ENCODE measurements at places on chromosomes 3 and 15.

GRCh38 chr3:105866656-105867653, 1.9 kb downstream of the CBLB start:
- DNase-seq, result peak; percentile 64

- DNase-seq, result no peak
Observed at GRCh38 chr3:192516820-192517219, 210.5 kb downstream of the FGF12 start.

DNA sequence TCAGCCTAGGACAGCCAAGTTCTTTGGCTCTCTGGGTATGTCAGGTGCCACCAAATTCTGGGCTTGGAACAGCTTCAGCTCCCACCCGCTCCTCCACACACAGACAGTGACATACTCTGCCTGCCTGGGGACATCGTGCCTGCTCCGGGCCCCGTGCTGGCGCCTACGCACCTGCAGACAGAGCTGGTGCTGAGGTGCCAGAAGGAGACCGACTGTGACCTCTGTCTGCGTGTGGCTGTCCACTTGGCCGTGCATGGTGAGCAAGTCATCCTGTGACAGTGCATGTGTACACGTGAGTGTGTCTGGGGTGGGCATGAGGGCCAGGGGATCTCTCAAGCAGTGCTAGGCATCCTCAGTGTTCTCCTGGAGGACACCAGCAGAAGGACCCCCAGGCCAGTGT, 922 bp downstream of the IL17RC start:
- DNase-seq, result no peak

DNA sequence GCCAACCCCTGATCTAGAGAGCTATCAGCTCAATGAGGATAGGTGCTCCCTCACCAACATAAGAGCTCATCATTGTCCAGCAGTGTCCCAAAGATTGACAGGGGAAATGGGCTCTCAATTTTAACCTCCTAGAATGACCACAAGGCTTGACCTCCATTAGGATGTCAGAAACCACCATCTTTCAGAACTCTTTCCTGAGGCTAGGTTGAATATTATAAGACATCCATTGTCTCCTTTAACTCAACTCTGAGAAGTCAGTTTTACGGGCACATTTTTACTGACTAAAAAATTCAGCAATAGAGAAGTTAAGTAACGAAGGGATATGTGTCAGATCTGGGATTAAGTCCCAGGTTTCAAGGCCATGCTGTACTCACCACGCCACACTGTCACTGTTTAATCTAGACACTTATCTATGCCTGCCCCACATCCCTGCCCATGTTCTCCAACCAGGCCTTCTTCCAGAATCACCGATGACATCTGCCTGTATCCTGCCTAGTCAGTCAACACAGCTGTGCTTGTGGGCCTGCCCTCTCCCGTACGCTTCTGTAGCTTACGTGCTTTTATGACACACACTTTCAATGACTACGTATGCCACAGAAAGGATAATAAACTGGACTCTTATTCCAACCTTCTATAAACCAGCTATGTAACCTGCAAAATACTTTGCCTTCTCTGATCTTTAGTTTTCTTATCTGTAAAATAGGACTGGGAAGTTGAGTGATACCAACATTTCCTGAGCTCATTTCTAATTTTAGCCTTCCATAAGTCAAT, 17.1 kb upstream of the MUC13 start:
- DNase-seq, result peak; percentile 68

DNA sequence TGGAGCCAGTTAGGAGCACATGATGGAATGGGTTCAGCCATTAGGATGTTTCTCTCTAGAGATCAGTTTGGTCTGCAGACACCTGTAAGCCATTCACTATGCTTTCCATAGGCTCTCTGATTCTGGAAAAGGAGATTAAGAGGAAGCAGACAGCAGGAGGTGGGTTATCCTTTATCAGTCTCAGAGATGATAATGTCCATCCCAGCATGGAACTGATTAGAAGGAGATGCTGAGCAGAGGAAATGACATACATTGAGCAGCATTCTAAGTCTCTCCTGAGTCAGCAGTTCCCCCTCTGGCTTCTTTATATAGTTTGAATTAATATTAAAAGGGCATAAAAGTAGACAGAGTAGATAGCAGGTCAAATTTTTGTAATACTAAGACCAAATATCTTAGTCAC, 591.1 kb downstream of the GBE1 start:
- DNase-seq, result no peak
